ENCODE measurements at places on chromosomes 13 and 19. TPM values are rescaled to one million over a fixed set of nuclear protein-coding genes. Genes with fewer than 3 reads are reported as not detected.
A peak's percentile ranks its signal among the peaks of the same experiment; 100 is the strongest.

SERP2 gene
- 16.6 TPM for polyA plus RNA-seq

- DNase-seq: no peak
Observed at GRCh38 chr13:46648166-46648607, 95.2 kb downstream of the LRCH1 start.

GRCh38 chr13:83333614-83334388, 548.5 kb downstream of the SLITRK1 start:
- DNase-seq: no peak

CBARP gene
- 1.6 TPM for polyA plus RNA-seq

DNA sequence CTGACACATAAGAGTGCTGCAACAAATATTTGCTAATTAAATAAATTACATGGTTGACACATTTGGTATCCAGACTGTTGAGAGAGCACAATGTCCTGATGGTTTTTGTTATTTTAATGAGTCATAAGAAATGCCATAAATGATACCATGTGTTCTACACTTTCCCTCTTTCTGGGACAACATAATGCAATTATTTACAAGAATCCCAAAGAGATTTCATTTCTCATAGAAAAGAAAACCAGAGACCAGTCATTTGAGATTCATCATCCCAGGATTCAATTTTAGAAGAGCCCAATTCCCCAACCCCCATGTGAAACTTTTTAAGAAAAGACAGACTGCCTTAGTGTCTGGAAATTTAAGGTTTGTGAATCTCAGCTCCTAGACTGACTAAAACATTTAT, 399.6 kb downstream of the DCT start:
- no peak for DNase-seq

DNA sequence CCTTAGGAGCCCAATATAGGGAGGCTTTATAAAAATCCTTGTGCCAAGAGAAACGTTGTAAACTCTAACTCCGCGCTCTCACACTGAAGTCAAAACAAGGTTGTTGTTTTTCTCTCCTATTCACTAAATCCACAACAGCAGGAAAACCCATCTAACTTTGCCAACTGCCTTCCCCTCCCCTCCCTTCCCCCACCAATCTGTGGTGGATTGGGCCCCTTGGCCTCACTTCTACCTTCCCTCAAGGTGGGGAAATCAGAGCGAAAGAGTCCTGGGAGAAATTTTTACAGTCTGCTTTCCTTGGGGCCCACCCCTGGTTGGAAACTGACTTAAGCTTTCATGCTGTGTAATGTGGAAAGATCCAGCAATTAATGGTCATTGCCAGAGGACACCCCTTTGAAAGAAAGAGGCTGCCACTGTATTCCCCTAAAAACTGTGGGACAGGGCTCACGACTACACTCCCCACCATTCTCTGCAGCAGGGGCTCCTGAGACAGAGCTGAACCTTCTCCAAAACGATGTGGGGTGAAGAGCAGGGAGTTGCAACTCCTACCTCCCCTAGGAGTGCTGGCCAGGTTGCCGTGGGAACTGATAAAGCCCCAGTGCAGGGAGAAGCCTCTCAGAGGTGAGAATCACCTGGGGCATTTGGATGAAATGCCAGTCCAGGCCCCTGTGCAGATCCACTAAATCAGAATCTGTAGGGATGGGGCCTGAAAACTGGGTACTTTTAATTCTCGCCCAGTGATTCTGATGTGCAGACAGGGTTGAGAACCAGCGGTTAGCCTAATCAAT, 1.1 kb downstream of the DHRS12 start:
- no peak for DNase-seq

GRCh38 chr13:35814605-35815011, 316.6 kb downstream of the DCLK1 start:
- no peak for DNase-seq

PTPRH gene
- polyA plus RNA-seq: 11.4 TPM

DNA sequence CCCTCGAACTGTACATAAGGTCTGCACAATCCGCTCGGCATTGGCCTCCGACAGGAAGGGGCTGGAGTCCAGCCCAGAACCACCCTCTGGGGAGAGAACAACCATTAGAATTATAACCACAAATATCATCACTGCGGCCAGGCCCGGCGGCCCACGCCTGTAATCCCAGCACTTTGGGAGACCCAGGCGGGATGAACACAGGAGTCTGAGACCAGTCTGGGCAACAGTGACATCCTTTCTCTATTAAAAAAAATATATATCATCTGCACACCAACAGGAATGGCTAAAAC, 11.4 kb downstream of the COQ8B start:
- peak; percentile 64 for DNase-seq

DNA sequence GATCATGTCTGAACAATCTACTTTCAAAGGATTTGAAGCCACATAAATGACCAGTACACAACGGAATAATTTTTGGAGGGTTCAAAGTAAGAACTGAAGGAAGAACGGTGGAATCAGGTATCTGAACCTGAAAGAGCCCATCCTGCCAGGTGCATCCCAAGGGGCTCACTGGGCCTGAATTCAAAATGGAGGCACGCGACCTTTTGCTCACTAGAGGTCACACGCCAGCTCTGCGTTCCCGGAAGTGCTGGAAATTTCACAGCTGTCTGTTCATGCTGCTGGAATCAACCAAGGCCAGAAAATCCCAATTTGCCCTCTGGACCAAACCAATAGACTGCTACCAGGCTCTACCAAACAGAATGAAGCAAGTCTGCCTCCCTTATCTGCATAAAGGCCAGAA, 4.2 kb upstream of the RASA3 start:
- DNase-seq: no peak

DNA sequence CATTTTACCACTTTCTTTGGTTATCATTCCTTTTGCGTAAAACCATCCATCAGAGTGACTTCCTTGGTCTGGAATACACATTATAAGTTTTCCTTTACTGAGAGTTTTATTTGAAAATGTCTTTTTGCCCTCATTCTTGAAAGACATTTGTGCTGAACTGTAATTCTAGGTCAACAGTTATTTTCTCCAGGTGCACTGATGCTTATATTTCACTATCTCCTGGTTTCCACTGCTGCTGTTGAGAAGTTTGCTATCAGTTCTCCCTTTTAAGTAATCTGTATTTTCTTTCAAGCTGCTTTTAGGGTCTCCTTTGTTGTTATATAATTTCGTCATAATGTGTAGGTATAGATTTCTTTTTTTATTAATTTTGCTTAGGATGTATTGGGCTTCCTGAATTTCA, 160.0 kb downstream of the DCT start:
- DNase-seq: no peak

DNA sequence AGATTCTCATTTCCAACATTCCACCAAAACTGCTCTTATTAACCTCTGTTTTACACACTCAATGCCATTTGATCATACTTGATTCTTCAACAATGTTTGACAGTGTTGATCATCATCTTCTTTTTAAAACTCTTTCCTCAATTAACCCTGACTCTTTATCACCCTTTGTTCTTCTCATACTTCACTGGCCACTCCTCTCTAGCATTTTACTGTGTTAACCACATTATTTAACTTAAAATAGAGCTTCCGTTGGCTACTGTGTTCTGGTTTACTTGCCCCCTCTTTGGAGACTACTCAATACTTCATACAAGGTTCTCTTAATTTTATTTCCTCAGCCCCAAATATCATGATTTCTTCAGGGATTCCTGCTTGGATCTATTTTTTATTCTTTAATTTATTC, 121.1 kb upstream of the SPRY2 start:
- no peak for DNase-seq
